ENCODE measurements at places on chromosomes 11 and 22.

GRCh38 chr11:119320776-119321524 is 4.0 kb upstream of the MCAM start:
- DNase-seq, result no peak

DNA sequence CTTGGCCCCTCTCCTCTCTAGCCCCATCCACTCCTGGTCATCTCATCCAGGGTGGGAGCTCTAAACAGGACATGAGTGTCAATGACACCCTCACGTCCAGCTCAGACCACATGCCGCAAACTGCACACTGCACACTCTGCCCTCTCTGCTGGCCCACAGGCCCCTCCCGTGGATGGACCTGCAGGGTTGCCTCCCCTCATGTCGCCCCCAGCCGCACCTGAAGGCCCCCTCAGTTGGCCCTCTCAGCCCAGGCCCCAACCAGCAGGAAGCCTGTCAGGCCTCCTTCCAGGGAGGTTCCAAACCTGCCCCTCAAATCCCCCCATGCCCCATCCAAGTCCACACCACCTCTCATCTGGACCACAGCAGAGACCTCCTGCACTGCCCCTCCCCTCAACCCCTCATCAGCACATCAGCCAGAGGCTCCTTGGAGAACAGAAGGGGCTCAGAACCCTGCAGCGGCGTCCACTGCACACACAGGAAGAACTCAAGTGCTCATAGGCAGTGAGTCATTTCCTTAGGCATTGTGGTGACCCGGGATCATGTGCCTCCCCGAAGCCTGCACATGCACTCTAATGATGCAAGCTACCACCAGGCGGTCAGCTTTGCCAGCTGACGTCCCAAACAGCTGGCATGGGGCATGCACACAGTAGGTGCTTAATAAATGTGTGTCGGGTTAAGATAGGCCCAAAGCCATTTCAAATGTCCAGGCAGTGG is 12.9 kb upstream of the CDKN1C start:
- peak; percentile 56 for DNase-seq

DNA sequence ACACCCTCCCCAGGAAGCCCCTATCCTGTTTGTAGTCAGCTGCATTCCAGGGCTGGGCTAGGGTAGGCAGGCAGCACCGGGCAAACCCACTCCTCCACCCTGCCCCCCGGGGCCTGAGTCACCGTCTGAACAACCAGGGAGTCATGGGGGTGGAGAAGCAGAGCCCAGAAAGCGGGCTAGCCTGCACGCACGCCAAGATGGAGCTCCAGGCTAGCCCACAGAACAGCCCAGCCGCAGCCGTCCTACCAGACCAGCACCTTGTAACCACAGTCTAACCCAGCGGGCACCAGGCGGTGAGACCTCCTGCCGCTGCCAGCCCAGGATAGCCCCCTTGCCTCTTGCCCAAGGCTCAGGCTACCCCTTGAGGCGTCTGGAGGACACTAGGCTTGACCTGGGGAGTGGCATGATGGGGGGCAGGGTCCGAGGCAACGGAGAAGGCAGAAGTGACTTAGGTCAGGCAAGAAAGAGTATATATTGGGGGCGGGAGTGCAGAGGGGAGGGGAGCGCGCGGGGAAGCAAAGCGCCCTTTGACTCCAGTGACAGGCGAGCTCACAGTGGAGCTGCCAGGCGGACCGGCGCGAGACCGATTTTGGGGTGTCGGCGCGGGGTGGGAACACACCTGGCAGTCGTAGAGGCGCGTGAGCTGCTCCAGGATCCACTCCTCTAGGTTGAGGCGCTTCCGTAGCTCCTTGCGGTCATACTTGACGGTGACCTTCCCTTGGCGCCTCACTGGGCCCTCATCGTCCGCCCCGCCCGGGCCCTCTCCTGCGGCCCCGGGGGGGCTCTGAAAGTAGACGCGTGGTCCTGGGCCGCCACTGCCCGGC is 734 bp downstream of the PPP1R14B start:
- peak; percentile 82 for DNase-seq

GRCh38 chr11:636511-637332 is at the start of gene DRD4:
DRD4 (plus strand) TSS chr11:637269; CDS start chr11:637305, 36 bp downstream.
- DNase-seq, result no peak

DNA sequence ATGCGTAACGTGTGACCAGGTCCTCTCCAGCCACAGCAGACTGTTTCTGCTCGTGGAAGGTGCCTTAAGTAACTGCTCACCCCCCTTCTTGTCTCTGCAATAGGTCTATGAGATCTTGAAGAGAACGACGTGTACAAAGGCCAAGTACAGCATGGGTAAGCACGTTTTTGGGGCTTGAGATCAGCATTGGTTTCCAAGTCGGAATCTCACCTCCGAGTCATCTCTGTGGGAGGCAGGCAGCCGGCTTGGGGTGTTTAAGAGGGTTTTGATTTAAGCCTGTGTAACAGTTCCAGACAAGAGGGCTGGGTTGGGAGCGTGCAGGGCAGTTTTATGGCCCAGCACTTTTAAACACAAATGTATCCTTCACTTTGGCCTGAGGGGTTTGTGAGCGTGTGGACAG is 30.1 kb downstream of the ANO1 start:
- DNase-seq, result no peak

GRCh38 chr11:92911478-92911877 is 58.0 kb upstream of the MTNR1B start:
- no peak for DNase-seq

- DNase-seq, result no peak
These were observed 30.4 kb downstream of the ZBED4 start for GRCh38 chr22:49884075-49884474.

GRCh38 chr11:8291421-8292350 is 28.0 kb upstream of the LMO1 start:
- no peak for DNase-seq

DNA sequence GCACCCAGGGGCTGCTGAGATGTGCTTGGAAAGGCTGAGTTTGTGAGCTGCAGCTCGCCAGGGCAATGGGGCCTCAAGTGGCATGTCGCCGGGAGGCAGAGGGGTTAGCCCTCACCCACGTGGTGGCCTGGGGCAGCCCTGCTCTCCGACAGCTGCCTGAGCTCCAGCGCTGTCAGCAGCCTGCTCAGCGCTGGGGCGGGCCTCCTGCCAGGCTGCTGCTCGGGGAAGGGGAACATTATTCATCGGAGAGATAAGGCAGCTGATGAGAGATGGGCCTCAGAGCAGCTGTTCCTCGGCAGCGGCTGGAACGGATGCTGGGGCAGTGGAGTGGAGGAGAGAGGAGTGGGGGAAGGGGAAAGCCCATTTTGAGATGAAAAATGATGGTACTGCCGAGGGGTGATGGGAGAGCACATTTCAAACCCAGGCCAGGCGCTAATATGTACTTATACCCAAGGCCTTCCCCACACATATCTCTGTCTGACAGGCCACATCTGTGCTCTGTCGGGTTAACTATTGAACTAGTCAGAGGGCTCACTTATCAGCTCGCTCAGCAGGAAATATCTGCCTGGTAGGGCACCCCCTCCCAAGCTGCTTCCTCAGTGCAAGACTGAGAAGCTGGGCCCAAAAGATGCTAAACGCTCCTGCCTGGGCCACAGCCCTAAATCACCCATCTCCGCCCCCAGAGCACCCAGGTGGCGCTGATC is 79.5 kb downstream of the TIMP3 start:
- peak; percentile 100 for DNase-seq

GRCh38 chr22:42317691-42318547 is 47.5 kb upstream of the TCF20 start:
- DNase-seq, result no peak

DNA sequence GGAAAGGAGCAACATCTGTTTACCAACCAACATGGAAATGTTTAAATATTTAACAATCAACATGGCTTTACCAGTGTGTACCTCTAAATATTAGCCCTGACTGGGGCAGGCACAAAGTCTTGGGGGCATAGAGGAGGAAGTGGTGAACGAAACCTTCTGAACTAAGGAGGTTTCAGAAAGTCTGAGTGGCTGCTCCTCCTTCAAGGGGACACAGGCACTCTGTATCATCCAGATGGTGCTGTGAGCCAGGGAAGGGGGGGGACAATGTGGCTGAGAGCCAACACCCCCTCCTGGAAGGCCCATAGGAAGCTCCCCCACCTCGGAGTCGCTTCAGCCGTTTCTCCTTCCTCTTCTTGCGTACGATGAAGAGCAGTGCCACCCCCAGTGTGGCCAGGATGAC is 107.7 kb downstream of the CEP164 start:
- no peak for DNase-seq

DNA sequence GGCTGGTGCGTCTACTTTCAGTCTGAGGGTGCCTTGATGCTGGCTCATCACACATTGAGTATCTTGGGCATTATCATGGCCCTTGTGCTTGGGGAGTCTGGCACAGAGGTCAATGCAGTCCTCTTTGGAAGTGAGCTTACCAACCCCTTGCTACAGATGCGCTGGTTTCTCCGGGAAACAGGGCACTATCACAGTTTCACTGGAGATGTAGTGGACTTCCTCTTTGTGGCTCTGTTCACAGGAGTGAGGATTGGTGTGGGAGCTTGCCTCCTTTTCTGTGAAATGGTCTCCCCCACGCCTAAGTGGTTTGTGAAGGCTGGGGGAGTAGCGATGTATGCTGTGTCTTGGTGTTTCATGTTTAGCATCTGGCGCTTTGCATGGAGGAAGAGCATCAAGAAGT is 4.9 kb downstream of the TLCD5 start:
- no peak for DNase-seq

GRCh38 chr11:122123263-122123929 is 7.4 kb upstream of the BLID start:
- no peak for DNase-seq

GRCh38 chr11:68525336-68525735 is 64.8 kb downstream of the PPP6R3 start:
- DNase-seq, result no peak

GRCh38 chr11:112161012-112161411 is 2.9 kb downstream of the IL18 start:
- no peak for DNase-seq

GRCh38 chr11:80636999-80637398 is 1196.2 kb upstream of the TENM4 start:
- no peak for DNase-seq

DNA sequence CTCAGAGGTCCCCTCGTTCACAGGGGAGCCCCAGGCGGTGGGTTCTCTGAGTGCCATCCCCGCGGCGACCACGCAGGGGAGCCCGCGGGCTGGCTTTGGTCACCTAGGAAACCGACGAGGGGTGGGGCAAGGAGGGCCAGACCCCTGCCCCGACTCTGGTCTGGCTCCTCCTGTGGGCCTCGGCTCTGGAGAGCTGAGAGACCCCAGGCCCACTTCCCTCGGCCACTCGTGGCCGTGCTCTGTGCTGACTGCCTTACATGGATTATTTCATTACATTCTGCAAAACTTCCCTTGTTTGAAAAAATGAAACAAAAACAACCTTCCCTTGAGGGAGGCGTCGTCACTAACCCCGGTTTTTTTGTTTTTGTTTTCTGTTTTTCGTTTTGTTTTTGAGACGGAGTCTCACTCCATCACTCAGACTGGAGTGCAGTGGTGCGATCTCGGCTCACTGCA is 15.1 kb upstream of the CYTH4 start:
- peak; percentile 30 for DNase-seq

- DNase-seq, result no peak
These were observed 460.8 kb upstream of the CNTN5 start for GRCh38 chr11:98559961-98560360.

DNA sequence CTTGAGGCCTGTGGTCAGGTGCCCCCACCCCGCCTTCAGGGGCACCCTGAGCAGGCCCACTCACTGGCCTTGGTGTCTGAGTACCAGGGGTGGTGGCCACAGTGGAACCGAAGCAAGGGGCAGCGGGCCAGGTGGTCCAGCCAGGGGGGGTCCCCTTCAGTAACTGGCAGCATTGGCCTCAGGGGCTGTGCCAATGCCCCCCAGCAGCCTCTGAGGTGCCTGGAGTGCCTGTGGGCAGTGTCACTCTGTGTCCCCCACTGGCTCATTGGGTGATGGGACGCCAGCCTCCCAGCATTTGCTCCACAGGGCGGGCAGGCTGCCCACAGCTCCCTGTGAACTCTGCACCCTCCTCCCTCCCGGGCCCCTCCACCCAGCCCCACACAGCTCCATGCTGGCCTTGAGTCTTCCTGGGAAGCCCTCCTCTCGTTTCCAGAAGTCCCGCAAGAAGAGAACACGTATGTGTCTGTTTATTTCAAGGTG is 29.5 kb upstream of the CARS1 start:
- DNase-seq, result no peak

- DNase-seq, result no peak
These were observed 728.2 kb downstream of the LUZP2 start for GRCh38 chr11:25225078-25225477.

- peak; percentile 98 for DNase-seq
These were observed 16.4 kb upstream of the SYVN1 start for GRCh38 chr11:65150509-65151299.

DNA sequence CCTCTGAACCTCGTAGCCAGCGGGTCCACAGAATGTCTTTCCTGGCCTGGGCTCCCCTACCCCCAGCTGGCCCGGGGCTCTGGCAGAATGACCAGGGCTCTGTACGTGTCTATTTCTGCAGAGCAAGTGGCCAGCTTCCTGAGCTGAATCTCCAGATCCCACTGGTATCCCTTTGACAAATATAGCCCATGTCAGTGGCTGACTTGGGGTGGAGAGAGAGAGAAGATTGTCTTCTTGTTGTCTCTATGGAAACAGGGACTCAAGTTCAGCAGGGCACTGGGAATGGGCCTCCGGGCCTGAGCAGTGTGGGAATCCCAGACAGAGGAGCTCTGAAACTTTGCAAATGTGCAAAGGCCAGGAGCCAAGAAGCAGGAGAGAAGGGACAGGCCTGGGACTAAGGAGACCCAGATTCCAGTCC is 33.9 kb downstream of the ANO1 start:
- DNase-seq, result no peak

DNA sequence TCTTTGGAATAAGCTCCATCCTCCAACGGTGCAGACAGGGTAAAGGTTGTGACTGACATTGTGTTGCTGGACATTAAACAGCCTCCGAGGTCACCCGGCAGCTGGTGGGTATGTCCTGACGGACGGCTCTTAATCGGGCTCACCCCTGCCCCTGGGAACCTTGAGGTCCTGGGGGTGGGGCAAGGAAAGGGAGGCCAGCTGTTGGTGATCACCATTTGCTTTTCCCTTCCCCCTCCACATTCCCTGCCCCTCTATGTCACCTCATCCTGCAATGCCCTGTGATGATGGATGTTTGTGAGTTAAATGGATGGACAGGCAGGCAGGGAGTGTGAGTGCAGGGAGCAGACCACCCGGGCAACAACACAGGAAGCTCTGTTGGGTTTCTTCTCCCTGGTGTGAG is 26.3 kb downstream of the APLNR start:
- DNase-seq, result no peak

DNA sequence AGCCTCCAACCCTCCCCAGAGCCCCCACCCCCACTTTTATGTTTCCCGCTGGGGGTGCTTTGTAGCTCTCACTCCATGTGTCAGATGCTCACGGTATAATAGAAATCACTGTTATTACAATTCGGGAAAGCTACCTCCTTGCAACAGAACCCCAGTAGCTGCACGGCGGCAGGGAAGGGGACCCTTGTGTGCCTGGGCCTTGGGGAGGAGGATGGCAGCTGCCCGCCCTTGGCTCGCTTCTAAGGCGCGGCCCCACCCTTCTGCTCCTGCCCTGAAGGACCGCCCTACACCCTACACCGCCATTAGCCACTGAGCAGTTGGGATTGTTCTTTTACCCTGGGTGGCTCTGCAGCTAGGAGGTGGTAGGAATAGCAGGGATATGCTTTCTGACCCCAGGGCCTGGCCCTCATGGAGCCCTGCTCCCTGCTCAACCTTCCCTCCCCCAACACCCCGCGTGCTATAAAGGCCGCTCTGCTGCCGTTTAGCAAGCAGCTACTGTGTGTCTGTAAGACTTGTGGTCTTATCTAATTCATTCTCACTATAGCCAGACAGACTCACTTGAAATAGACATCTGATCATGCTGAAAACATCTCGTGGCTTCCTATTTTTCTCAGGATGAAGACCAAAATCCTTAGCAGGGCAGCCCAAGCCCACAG is 219.7 kb downstream of the CEP164 start:
- no peak for DNase-seq

- no peak for DNase-seq
These were observed 392.2 kb downstream of the TBC1D22A start for GRCh38 chr22:47154621-47155081.
